Astrocyte of the spinal cord (primary cell): ENCODE measurements at places on chromosomes 16 and 17.

DNA sequence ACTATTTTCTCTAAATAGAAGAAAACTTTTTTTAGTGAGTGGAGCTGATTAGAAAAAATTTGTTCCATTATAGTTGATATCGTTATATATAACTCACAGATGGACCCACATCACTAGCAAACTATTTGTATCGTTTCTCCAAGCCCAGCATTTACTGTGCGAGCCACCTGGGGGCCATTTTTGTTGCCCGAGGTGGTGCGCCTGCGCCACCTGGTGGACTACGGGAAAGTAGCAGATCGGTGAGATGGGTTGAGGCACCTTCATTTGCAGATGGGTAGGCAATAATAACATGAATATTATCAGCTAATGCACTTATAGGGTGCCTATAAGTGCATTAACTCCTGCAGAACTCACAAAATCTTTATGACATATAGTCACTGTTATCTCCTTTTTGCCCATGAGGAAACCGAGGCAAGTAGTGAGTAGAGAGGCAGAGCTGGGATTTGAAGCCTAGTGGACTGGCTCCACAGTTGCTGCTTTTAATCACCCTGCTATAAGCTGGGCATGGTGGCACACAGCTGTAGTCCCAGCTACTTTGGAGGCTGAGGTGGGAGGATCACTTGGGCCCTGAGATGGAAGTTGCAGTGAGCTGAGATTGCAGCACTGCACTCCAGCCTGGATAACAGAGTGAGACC, 23.2 kb upstream of the NTN1 start:
- peak; percentile 54 for DNase-seq

DNA sequence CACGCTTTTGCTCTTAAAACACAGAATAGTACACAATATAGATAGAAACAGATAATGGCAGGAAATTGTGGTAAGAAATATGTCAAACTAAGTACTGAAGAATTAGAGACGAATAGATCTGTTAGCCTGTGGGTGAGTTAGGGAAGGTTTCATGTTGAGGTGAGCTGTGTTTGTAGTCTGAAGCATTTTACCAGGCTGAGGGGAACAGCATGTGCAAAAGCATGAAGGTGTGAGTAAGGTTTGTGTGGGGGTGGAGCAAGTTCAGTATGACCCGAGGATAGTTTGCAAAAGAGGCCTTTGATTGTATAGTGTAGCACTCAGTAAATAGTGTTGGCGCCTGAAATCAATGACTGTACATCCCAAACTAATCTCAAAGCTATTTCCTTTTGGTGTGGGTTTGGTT, 13.8 kb downstream of the IGSF6 start:
- peak; percentile 35 for DNase-seq

DNA sequence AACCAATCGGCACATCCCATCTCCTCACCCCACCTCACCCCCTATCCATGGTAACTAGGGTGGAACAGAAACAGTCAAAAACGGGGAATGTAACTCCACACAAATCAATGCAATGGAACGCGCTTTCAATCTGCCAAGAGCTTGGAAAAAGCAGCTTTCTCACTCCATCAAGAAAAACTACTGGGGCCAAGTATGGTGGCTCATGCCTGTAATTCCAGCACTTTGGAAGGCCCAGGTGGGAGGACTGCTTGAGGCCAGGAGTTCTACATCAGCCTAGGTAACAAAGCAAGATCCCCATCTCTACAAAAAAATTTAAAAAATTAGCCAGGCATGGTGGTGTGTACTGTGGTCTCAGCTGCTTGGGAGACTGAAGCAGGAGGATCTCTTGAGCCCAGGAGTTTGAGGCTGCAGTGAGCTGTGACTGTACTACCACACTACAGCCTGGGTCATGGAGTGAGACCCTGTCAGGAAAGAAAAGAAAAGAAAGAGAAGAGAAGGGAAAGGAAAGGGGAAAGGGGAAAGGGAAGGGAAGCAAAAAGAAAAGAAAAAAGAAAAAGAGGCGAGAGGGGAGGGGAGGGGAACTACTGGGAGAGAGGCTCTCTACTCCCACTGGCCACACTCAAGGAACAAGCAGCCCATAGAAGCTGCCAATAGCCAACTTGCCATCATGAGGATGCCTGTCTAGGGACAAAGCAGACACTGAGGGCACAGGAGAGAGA, 38.9 kb downstream of the ARHGAP17 start:
- DNase-seq, result no peak

DNA sequence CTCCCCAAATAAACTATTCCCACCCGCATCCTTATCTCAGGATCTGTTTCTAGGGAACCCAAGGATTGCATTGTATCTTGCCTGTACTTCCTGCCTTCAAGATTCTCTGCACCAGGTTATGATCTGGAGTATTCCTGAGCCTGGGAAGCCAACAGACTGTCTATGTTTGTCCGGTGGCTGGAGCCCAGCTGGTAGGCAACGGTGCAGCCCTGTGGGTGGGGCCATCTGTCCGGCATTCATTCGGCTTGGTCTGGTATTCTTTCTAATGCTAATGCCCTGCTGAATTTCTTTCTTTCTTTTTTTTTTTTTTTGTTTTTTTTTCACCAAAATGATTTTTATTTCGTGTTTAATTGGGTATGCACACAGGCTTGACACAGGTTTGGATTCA, 20.7 kb upstream of the TVP23A start:
- DNase-seq, result no peak

- no peak for DNase-seq
Measured at GRCh38 chr16:86498155-86498670, 12.1 kb upstream of the FOXF1 start.

GRCh38 chr17:13953841-13954240, 115.5 kb upstream of the COX10 start:
- no peak for DNase-seq

GRCh38 chr17:33164169-33164881, 128.8 kb downstream of the ASIC2 start:
- DNase-seq, result no peak

- no peak for DNase-seq
Measured at GRCh38 chr17:48850792-48851323, 20.0 kb downstream of the CALCOCO2 start.

DNA sequence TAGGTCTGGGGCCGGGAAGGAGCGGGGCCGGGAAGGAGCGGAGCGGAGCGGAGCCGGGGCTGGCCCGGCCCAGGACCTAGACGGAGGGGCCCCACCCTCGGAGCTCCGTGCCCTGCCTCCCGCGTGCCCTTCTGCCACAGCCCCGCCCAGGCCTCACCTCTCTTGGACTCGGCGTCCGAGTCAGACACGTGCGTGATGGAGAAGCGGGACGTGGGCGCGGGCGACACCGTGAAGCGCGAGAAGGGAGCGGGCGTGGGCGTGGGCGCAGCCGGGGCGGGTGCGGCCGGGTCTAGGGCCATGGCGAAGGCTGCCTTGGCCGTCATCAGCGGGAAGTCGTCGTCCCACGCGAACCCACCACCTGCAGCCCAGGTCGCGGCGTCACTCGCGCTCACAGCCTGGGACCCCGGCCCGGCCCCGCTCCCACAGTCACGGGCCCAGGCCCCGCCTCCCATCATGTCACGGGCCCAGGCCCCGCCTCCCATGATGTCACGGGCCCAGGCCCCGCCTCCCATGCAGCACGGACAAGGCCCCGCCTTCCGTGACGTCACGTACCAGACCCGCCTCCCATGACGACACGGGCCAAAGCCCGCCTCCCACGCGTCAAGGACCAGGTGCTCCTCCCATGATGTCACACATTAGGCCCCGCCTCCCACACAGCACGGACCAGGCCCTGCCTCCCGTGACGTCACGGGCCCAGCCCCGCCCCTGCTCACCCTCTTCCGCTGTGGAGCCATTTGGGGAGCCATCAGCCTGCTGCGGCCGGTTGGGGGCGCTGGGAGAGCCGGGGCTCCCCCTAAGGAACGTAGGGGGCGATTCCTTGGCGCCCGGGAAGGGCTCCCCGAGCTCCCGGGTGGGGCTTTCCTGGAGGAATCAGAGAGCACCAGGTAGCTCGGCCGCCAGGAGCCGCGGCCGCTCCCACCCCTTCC, 45.8 kb upstream of the PVALEF start:
- DNase-seq, result peak; percentile 91

DNA sequence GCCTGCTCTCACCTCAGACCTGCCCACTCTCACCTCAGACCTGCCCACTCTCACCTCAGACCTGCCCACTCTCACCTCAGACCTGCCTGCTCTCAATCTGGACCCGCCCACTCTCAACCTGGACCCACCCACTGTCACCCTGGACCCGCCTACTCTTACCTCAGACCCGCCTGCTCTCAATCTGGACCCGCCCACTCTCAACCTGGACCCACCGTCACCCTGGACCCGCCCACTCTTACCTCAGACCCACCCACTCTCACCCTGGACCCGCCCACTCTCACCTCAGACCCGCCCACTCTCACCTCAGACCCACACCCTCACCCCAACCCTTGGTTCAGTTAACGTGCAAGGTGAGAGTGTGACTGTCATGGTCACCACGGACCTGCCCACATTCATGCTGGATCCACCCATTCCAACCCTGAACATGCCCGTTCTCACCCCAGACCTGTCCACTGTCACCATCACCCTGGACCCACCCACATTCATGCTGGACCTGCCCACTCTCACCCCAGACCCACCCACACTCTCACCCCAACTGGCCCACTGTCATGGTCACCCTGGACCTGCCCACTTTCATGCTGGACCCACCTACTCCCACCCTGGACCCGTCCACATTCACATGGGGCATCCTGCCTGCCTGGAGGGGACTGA, 31.2 kb upstream of the ENPP7 start:
- no peak for DNase-seq

- no peak for DNase-seq
Measured at GRCh38 chr16:27458258-27458657, 56.3 kb downstream of the IL21R start.

GRCh38 chr16:68349838-68350410, 39.1 kb downstream of the PRMT7 start:
- DNase-seq, result no peak

- no peak for DNase-seq
Measured at GRCh38 chr17:146983-147761, 9.8 kb downstream of the SCGB1C2 start.

GRCh38 chr17:39667945-39668924, at the start of gene PNMT:
PNMT (plus strand) TSS chr17:39668453; CDS start chr17:39668476, 23 bp downstream.
- peak; percentile 37 for DNase-seq

GRCh38 chr16:70700101-70701020, 14.5 kb upstream of the MTSS2 start:
- DNase-seq, result peak; percentile 41

GRCh38 chr16:66401610-66402009, 25.5 kb upstream of the BEAN1 start:
- no peak for DNase-seq

GRCh38 chr17:19876529-19877161, 8.9 kb upstream of the ULK2 start:
- DNase-seq, result no peak
